ENCODE measurements at places on chromosomes 4 and X. TPM values are rescaled to one million over a fixed set of nuclear protein-coding genes. Genes with fewer than 3 reads are reported as not detected.

STPG2 gene
- 0.47 TPM for polyA plus RNA-seq

KCNIP4 gene
- 15.9 TPM for polyA plus RNA-seq

DNA sequence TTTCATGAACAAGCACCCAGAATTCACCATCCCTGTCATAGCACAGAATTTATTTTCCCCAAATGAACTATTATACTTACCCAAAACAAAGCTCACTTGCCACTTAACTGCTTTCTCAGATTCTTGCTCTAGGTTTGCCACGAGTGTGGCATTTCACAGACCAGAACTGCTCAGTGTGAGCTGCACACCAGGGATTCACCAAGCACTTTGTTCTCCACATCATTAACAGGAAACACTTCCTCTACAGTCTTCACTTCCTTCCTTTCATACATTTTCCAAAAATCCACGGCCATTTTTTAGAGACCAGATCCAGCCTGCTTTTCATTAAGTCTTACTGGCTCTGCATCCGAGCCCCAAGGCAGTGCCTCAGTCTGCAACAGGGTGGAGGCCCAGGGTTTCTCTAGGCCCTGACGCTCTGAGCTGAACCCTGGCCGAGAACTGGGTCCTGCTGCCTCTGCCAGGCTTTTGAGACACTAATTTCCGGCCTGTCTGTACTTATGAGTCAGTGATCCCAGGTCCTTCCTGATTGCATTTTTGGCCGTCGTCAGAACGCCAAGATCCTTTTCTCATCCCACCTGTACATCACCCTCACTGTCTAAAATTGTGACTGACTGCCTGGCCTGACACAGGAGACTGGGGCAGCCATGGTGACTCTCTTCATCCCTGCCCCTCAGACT is 67.6 kb upstream of the MTNR1A start:
- DNase-seq = no peak

GRCh38 chr4:13928214-13928613 is 300.7 kb upstream of the BOD1L1 start:
- DNase-seq = no peak

DNA sequence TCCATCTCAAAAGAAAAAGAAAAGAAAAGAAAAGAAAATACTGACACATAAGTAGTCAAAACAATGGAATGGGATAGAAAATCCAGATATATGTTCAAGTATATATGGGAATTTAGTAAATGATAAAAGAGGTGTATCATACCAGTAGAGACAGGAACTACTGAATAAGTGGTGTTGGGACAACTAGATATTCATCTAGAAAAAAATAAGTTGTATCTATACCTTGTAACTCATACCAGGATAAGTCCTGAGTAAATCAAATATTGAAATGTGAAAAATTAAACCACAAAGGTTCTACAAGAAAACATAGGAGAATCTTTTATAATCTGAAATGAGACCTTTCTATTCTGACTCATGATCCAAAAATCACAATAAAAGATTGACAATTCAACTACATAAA is 58.5 kb downstream of the RBM47 start:
- no peak for DNase-seq

- no peak for DNase-seq
Observed at GRCh38 chrX:114071412-114071811, 512.5 kb upstream of the HTR2C start.

Measured in right renal pelvis (tissue), 4 donors.